ENCODE measurements at places on chromosomes 12 and 14.

GRCh38 chr12:13961971-13962370, 19.4 kb downstream of the GRIN2B start:
- no peaks in the 10 kb centered on the region for H3K36me3 ChIP-seq
- no peaks in the 10 kb centered on the region for H3K4me1 ChIP-seq
- H3K27me3 ChIP-seq = peaks cover 31% of the 10 kb centered on the region
- no peak for ATAC-seq

- no peak for ATAC-seq
- H3K27me3 ChIP-seq = peaks cover 16% of the 10 kb centered on the region
- no peak overlapping the region for H3K27ac ChIP-seq
- H3K4me1 ChIP-seq = no peaks in the 10 kb centered on the region
These were observed 326.1 kb downstream of the PDZRN4 start for GRCh38 chr12:41514021-41514777.

DNA sequence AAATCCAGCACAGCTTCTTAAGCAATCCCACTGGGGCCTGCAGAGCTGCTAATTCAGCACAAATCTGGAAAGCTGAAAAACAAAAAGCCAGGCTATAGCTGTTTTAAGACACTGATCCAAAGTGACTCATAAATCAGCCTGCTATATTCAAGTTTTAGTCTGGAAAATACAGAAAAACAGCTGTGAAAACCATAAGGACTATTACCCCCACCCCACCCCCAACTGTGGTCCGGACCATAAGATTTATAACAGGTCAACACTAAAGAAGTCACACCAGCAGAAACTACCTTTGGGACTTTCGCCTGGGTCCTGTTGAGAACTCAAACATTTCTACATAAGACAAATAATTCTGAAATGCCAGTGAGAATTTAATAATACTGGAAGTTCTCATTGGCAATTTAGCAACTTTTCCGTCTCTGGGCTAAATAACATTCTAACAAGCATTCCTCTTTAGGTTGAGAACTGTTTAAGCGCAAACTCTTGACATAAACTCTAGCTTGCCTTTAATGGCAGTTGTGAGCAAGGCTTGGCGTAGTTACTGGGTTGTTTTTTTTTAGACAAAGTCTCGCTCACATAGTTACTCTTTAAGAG, 3.3 kb downstream of the LRIG3 start:
- H3K4me3 ChIP-seq = no peak overlapping the region
- ATAC-seq = no peak
- H3K27me3 ChIP-seq = peaks cover 19% of the 10 kb centered on the region
- no peak overlapping the region for H3K27ac ChIP-seq

DNA sequence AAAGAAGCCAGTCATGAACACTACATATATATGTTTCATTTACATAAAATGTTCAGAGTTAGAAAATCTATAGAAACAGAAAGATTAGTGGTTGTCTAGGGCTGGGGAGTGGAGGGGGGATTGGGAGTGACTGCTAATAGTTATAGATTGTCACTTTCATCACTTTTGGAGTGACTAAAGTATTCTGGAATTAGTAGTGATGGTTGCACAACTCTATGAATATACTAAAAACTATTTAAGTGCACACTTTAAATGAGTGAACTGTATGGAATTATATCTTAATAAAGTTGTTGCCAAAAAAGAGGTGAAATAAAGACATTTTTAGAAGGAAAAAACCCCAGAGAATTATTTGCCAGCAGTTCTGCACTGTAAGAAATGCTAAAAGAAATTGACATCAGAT, 9.5 kb downstream of the CATSPERB start:
- no peak overlapping the region for H3K27ac ChIP-seq
- no peak overlapping the region for H3K4me3 ChIP-seq
- no peaks in the 10 kb centered on the region for H3K4me1 ChIP-seq
- H3K27me3 ChIP-seq = no peaks in the 10 kb centered on the region
- no peak for ATAC-seq

DNA sequence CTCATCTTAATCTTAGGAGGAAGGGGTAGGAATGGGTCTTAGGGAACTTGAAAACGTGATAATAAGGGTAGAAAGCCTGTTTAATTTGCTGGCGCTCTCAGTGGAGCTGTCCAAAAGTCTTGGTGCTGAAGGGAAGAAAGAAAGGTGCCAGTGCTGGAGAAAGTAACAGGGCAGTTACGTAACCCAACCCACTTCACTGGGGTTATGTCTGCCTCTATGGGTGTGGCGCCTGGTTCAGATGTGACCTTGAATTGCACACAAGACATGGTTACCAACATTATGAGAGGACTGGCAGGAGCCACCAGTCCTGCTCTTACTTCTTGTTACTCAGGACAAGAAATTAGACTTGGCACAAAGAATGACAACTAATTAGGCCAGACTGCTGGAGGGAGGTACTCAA, 18.6 kb upstream of the GPATCH2L start:
- peaks cover 61% of the 10 kb centered on the region for H3K27me3 ChIP-seq
- H3K36me3 ChIP-seq = peaks cover 4% of the 10 kb centered on the region
- peaks cover 3% of the 10 kb centered on the region for H3K4me1 ChIP-seq
- no peak overlapping the region for H3K27ac ChIP-seq
- ATAC-seq = no peak

- H3K4me3 ChIP-seq = no peak overlapping the region
- no peaks in the 10 kb centered on the region for H3K36me3 ChIP-seq
- H3K27ac ChIP-seq = no peak overlapping the region
- H3K4me1 ChIP-seq = peaks cover 11% of the 10 kb centered on the region
- ATAC-seq = peak; percentile 14
- H3K27me3 ChIP-seq = peaks cover 8% of the 10 kb centered on the region
These were observed 81.6 kb upstream of the MANSC4 start for GRCh38 chr12:27861428-27862167.

GRCh38 chr12:52662093-52662917, 10.3 kb upstream of the KRT2 start:
- ATAC-seq = no peak
- no peak overlapping the region for H3K27ac ChIP-seq
- H3K4me1 ChIP-seq = peaks cover 4% of the 10 kb centered on the region
- H3K27me3 ChIP-seq = peaks cover 8% of the 10 kb centered on the region
- H3K36me3 ChIP-seq = no peaks in the 10 kb centered on the region

- ATAC-seq = no peak
- H3K27ac ChIP-seq = no peak overlapping the region
- H3K36me3 ChIP-seq = no peaks in the 10 kb centered on the region
- H3K4me3 ChIP-seq = no peak overlapping the region
These were observed 993.3 kb upstream of the TMEM132C start for GRCh38 chr12:127273626-127274025.

DNA sequence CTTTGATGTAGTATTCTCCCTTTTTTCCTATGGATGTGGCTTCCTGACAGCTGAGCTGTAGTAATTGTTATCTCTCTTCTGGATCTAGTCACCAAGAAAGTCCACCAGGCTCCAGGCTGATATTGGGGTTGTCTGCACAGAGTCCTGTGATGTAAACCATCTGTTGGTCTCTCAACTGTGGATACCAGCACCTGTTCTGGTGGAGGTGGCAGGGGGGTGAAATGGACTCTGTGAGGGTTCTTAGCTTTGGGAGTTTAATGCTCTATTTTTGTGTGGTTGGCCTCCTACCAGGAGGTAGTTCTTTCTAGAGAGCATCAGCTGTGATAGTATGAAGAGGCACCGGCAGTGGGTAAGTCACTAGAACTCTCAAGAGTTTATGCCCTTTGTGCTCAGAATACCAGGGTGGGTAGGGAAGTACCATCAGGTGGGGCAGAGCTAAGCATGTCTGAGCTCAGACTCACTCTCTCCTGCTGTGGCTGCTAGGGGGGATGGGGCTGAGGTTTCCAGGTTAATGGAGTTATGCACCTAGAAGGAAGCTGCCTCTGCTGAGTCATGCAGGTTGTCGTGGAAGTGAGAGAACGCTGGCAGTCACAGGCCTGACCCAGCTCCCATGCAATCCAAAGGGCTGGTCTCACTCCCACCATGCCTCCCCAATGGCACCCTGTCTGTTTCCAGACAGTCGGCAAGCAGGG, 3.0 kb upstream of the TAS2R14 start:
- H3K4me3 ChIP-seq = no peak overlapping the region
- H3K27ac ChIP-seq = no peak overlapping the region
- H3K36me3 ChIP-seq = no peaks in the 10 kb centered on the region
- H3K4me1 ChIP-seq = peaks cover 12% of the 10 kb centered on the region
- H3K27me3 ChIP-seq = no peaks in the 10 kb centered on the region
- no peak for ATAC-seq

All from activated T-helper 17 cell treated with anti-CD3 and anti-CD28 coated beads, Interleukin-2, amount 50 U/mL, for 72 hours (primary cell).